KG1 (cell line): ENCODE measurements at places on chromosomes 2 and 18.

DNA sequence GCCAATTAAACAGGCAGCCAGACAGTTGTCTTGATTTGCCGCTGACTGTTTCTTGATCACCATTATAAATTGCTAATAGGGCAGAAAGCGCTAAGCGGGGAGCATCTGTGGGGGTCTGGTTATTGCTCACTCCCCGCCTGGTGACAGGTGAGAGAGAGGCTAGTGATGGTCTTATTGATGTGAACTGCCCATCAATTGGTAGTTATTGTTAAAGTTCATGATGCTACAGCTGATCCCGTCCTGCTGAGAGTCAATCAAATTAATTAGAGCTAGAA lies 148.5 kb downstream of the LNPK start:
- no peak for DNase-seq

DNA sequence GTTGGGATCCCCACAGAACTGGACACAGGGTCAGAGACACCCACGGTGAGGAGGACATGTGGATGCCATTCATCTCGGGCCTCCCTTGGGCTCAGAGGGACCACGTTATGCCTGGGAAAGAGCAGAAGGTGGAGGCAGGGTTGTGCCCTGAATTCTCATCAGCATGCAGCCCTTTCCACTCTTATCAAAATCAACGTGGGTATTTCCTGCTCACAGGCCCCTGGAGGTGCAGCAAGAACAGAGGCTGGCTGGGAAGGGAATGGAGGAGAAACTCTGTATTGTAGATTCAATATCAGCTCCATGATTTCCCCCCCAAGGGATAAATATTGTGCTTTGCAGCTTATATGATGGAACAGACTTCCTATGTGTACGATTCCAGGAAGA lies 90.9 kb downstream of the SETBP1 start:
- DNase-seq, result no peak

GRCh38 chr2:18831916-18832510 lies 242.6 kb upstream of the NT5C1B start:
- DNase-seq, result no peak

GRCh38 chr18:56108478-56109367 lies 520.7 kb upstream of the TCF4 start:
- no peak for DNase-seq

DNA sequence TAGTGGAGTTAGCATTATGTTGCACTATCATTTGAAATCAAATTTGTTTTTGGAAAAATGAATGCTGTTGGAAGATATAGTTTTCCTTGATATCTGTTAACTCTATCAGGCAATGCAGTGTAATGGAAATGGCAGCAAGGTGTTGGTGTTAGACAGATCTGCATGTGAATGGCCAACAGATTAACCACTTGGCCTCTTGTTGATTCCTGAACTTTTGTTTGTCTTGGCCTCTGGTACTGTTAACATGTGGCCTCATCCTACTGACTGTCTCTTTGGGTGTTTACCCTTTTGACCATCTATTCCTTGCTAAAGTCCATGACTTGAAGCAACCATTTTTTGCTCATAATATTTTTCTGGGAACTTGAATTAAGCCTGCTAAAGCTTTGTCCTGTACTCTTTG lies 110.2 kb upstream of the CDH2 start:
- DNase-seq, result no peak

GRCh38 chr2:235105821-235106359 lies 154.1 kb downstream of the SH3BP4 start:
- no peak for DNase-seq

DNA sequence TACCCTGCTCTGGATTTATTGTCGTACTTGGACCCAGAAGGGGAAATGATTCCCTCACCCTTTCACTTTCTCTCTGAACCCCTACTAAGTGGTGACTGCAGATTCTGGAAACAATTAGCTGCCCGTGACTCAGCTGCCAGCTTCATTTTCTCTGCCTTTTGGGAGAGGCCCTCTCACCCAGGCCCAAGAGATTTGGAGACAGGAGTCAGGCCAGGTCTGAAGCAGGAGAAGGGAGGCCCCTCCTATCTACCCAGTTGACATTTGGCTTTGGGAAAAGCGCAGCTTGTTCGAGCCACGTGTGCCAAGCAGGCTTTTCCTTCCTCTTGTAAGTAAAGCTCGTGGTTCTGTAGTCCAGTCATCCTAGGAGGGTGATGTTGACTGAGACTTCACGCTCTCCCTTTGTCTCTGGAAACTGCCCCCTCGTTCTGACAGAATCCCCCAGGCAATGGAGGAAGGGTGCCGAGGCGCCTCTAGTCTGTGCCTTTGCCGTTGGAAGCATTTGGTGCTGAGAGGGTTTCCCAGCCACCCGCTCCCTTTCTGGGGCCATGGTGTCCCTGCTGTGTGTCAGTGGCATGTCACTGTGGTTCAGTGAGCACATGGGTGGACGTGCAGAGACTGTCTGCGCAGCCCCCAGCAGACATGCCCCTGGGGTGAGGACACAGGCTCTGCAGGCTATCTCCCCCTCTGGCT lies 8.6 kb downstream of the OXER1 start:
- DNase-seq, result no peak

- no peak for DNase-seq
Observed at GRCh38 chr2:150997066-150997465, 264.6 kb downstream of the RBM43 start.

DNA sequence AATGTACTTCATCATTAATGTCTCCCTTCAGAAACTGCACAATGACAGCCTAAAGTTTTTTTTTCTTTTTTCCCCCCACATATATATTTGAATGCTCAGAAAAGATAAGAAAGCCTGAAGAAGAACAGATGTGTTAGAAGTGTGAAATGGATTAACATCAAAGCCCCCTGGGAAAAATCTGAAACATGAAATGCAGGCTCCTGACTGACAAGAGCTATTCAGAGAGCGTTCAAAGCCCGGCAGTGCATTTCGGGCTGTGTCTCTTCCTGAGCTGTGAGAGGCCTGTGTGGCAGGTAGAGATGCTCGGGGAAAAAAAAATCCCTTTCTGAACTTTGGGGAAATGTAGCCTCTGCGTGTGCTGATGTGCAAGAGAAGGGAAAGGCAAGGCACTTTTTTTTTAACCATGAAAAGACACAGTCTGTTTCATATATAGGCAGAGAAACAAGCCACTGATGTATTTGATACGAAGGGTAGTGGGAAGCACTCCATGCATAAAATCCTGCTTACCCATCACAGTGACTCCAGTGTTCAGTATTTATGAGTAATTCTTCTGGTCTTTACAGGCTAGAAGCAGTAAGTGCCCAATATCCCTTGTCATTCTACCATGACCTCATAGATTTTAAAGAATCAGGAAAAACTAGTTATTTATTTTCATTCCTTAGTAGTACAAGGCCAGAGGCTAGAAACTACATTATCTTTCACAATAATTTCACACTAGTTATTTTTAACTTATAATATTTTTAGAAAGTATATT lies 1574.2 kb upstream of the PIK3C3 start:
- DNase-seq, result no peak

GRCh38 chr2:69157441-69157840 lies 144.5 kb downstream of the ANTXR1 start:
- no peak for DNase-seq

DNA sequence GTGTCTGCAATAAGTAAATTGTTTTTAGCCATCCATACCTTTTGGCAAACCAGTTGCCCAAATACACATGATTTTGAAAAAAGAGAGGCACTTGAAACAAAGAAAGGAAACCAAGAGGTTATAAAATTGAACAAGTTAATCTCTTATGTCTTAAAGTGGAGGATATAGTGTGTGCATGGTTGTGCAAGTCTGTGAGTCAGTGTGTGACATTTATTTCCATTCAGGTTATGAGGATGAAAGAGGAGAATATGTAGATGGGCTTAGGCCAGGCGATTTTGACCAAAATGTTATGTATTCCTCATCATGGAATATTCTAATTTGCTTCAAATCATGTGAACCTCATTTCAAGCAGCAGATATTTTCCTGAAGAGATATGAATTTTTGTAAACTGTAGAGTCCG lies 123.3 kb downstream of the SETBP1 start:
- DNase-seq, result no peak

GRCh38 chr18:67428805-67429204 lies 87.7 kb downstream of the DSEL start:
- DNase-seq, result no peak

DNA sequence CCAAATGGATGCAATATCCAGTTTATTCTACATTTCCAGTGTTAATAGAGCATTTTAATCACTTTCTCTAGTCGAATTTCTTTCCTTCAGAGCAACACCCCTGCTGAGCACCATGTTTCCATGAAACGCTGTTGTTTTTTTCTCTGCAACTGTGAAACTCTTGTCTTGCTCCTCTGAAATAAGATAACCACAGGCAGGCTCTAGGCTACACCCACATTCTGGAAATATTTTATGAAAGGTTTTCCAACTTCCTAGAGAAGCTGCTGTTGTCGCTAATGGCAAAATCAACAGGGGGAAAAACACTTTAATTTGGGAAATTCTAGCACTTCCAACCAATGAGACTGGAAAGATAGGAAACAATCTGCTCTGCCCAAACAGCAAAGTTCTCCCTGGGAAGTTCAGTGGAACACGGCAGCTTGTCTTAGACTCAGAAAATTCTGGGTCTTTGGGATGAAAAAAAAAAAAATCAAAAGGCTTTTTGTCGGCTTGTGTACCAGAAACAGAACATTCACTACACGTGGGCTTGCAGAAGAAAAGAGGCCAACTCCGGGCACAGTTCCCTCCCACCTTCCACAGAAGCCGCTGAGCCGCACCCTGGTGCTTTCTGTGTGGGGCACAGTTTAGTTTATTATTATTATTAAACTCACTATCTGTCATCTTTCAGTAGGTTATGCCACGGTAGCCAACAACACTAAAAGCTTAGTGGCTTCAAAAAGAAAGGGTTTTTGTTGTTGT lies 98.7 kb downstream of the MMADHC start:
- no peak for DNase-seq

DNA sequence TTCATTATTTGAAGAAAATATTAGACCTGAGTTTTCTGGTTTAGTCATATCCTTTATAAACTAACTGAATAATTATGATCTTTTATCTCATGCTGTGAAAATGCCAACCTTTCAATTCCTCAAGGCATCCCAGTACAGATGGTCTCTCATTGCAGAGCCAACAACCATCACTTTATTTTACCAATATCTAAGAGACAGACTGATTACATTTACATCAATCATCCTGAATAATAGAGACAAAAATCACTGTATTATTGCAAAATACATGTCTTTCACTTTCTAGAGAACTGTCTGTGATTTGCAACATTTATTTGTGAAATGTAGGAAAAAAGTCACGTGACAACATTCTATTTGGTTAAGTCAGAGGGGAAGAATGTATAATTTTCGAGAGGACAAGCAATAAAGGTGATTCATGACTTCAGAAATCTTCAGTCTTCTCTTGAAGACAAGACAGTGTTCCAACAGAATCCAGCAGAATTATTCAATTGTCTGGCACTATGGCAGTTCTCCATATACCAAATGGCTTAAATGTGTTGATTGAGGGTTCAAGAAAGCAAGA lies 503.6 kb upstream of the SYT4 start:
- no peak for DNase-seq

DNA sequence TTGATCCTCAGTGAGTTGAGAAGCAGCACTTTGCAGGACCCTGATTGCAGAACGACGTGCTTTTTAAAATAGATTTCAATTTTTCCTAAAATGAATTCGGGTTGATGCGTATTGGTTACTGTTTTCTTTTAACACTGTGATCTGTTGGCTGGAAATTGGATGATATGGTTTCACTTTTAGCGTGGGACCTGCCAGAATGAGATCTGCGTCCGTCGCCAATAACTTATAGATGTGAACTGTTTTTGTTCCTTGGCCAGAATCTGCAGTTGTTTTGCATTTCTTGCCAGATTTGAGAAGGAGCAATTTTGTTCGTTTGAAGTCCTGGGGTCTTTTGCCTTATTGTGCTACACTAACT lies 703 bp downstream of the UGGT1 start:
- no peak for DNase-seq

GRCh38 chr2:203451689-203452088 lies 83.4 kb downstream of the RAPH1 start:
- DNase-seq, result no peak

GRCh38 chr2:142291969-142292368 lies 161.2 kb upstream of the LRP1B start:
- no peak for DNase-seq

DNA sequence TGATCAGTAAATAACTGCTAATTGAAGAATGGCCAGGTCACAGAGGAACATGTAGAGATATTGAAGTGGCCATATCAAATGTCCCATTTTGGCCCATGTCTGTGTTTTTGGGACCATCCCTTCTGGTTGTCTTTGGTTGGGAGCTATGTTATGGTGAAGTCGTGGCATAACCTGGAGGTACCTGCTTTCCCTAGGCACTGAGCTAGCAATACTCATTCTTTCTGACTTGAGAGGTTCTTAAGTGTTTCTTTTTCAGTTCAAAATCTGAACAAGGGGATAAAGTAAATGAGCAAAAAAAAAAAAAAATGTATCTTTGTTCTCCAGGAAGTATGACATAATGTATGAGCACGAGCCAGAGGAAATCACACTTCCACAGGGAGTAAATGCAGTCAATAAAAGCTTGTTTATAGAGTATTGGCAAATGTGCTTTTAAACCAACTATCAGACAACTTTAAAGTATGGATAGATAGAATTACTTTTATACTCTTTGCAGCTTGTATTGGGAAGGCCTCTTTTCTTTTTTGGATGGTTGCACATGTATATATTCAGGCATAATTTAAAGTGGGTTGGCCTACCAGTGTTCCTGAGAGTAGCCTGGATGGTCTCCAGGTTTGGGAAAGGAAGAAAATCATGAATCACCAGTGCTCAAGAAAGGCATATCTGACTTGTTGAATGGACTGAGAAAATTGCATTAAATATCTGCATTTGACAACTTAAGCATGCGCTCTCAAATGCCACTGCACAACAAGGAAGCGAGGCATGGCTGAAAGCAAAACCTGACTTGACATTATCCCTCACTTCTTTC lies 125.0 kb downstream of the SPHKAP start:
- DNase-seq, result no peak

GRCh38 chr2:83615511-83615910 lies 843.6 kb downstream of the SUCLG1 start:
- DNase-seq, result no peak

DNA sequence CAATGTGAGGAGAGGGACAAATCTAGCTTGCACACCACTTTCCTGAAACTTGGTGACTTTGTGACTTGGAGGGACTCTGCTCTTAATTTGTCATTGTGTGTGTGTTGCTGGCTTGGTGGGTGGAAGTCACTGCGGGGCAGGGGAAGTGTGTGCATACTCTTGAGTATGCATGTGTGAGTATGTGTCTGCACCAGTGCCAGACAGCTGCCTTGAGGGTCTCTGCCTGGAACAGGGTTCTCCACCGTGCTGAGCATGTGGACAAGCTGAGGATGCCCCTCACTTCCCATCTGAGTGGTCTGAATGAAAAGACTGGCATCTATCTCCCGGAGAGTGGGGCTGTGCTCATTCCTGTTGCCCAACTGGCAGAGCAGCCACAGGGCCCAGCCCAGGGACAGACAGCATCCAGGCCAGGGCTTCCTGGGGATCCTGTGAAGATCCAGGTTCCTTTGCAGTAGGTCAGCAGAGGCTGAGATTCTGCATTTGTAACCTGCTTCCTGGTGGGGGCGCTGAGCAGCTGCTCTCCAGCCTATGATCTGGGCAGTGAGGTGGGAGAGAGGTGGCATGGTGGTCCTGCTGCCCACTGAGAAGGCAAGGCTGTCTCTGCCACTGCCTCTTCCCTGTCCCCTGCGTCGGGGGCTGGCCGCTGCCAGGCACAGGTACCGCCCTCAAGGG lies 138.9 kb upstream of the HAAO start:
- DNase-seq, result no peak
